Pulmonary artery endothelial cell (primary cell): ENCODE measurements at places on chromosomes 5 and 9. TPM values are rescaled to one million over a fixed set of nuclear protein-coding genes. Genes with fewer than 3 reads are reported as not detected.

DNA sequence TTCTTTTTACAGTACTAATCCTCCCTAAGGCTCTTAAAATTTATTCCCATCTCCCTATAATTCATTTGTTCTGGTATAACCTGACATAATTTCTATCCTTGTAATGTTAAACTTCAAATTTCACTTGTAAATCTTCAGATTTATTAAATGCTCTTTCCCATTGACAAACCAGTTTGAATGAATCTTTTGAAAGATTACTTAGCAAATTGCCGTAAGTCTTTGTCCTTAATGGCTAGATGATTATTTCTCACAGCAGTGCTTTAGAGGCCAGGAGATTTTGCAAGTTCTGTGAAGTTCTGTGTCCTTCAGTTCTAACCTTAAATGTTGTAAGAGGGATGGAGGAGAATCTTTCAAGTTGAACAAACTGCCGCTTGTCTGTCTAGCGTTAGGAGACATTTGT, 4.2 kb downstream of the SLC44A1 start:
- DNase-seq, result no peak

GRCh38 chr5:82673057-82673809, 395.1 kb upstream of the RPS23 start:
- DNase-seq, result no peak

Gene SURF2
- 17.5 and 19.8 TPM in 2 replicates for total RNA-seq

Gene OR1J2
- not detected in 2 replicates for total RNA-seq

GRCh38 chr5:102600964-102601363, 102.2 kb upstream of the SLCO6A1 start:
- no peak for DNase-seq
